ENCODE measurements at places on chromosomes 16 and 17.

DNA sequence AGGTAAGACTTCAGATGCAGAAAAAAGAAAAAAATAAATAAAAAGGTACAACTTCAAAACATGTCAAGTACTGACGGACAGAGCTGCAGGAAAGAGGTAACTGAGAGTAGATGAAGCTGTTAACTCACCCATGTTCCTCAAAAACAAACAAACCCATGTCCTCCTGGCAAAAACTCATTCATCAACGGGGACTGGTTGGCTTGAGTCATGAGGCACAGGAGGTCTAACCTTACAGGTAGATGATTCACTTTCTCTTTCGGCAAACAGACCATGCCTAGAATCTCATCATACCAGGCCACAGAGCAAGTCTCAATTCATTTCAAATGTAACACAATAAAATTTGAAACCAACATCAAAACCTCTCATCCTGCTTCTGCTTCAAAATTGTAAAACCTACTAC lies 12.3 kb upstream of the FASN start:
- DNase-seq, result no peak

GRCh38 chr16:55734665-55735064 lies 78.9 kb downstream of the SLC6A2 start:
- no peak for DNase-seq

- no peak for DNase-seq
Observed at GRCh38 chr17:68097161-68097805, 61.7 kb downstream of the KPNA2 start.

GRCh38 chr17:48541577-48542113 lies 3.3 kb downstream of the HOXB2 start:
- DNase-seq, result no peak

GRCh38 chr17:8674344-8675305 lies 44.1 kb upstream of the MYH10 start:
- no peak for DNase-seq

- DNase-seq, result peak; percentile 57
Observed at GRCh38 chr16:66474750-66475199, 47.7 kb downstream of the BEAN1 start.

DNA sequence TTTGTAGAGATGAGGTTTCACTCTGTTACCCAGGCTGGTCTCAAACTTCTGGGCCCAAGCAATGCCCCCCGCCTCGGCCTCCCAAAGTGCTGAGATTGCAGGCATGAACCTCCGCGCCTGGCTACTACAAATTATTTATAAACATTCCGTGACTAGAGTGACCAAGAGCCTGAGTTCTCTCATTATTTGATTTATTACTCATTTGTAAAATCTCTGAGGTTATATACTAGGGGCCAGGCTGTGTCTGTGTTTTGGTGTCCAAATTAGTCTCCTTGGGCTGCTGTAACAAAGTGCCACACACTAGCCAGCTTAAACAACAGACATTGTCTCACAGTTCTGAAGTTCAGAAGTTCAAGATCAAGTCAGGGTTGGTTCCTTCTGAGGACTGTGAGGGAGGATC lies 70.8 kb upstream of the ELAC2 start:
- DNase-seq, result no peak

DNA sequence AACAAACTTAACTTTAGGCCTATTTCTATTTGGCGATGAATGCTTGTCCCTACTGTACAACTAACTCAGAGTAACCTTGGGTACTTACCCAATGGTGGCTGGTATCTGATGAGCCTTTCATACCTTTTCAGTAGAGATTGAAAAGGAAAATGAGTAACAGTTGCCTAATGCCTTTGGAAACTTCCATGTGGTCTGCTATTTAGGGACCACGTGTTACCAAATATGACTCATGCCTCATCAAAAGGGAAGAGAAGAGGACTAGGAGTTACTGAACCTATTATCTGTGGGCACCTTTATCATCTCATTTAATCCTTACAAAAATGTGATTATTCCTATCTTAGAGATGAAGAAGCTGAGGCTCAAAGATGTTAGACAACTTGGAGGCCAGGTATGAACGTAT lies 8.1 kb downstream of the MYOCD start:
- no peak for DNase-seq

- no peak for DNase-seq
Observed at GRCh38 chr16:49181791-49182518, 99.7 kb downstream of the CBLN1 start.

DNA sequence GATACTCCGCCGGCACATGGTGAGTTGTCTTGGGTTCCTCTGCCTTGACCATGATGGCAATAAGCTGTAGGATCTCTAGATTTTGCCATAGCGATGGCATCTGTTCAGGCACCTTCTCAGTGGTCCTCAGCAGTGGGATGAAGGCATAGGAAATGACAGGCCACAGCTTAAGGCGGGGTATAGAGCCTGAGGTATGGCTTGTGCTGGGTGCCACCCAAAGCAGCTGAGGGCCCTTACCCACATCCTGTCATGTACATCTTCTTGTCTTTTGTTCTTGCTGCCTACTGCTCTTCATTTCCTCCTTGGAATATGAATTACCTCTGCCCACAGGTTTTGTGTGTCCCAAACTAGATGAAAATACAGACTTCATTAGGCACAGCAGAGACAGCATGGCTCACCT lies 29.5 kb downstream of the KAT7 start:
- peak; percentile 19 for DNase-seq

- DNase-seq, result no peak
Observed at GRCh38 chr17:19780846-19781245, 32.7 kb upstream of the ALDH3A1 start.

GRCh38 chr17:7108560-7108925 lies 6.1 kb downstream of the ASGR2 start:
- DNase-seq, result no peak

DNA sequence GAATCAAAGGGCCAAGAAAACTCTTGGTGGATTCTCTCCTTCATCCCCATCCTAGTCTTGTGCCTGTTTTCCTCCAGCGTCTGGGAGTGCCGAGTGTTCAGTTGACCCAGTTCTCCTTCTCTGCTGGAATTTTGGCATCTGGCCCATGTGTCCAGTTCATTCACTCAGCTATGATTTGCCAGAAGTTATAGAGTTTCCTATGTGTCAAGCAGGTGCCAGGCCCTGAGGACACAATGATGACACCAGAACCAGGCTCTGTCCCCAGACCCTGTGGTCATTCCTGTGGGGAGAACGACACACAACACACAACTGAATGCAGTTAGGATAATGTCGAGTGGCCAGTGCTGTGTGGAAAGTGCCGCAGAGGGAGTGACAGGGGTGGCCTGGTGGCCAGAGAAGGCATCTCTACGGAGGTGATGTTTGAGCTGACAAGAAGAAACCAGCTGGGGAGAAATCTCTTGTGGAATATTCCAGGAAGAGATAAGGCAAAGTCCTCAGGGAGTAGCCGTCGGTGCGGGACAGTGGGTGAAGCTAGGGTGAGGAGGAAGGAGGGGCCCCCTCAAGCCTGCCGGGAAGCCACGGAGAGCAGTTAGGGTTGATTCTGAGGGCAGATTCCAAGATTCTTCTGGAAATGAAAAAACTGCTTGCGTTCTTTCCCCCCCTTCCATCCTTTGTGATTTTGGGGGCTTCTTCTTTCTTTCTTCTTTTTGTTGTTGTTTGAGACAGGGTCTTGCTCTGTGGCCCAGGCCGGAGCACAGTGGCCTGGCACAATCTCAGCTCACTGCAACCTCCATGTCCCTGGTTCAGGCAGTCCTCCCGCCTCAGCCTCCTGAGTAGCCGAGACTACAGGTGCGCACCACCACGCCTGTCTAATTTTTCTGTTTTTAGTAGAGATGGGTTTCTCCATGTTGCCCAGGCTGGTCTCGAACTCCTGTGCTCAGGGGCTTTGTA lies 35.8 kb upstream of the IL34 start:
- no peak for DNase-seq

- DNase-seq, result no peak
Observed at GRCh38 chr17:17495536-17496188, 533 bp downstream of the RASD1 start.

DNA sequence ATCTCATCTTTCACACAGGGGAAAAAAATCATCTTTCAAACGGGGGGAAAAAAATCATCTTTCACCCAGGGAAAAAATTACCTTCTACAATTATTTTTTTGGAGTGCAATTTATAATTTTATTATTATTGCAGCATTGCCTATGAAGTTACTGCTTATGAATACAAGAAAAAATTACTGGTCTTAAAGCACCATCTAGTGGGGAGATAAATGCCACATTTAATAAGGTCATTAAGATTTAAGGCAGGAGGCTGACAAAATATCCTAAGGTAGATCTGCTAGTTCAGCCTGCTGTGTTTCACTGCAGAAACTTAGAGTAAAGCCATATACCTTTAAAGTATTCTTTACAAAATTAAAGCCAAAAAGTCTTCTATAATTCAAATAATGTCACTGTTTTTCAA lies 13.7 kb downstream of the SHCBP1 start:
- no peak for DNase-seq

DNA sequence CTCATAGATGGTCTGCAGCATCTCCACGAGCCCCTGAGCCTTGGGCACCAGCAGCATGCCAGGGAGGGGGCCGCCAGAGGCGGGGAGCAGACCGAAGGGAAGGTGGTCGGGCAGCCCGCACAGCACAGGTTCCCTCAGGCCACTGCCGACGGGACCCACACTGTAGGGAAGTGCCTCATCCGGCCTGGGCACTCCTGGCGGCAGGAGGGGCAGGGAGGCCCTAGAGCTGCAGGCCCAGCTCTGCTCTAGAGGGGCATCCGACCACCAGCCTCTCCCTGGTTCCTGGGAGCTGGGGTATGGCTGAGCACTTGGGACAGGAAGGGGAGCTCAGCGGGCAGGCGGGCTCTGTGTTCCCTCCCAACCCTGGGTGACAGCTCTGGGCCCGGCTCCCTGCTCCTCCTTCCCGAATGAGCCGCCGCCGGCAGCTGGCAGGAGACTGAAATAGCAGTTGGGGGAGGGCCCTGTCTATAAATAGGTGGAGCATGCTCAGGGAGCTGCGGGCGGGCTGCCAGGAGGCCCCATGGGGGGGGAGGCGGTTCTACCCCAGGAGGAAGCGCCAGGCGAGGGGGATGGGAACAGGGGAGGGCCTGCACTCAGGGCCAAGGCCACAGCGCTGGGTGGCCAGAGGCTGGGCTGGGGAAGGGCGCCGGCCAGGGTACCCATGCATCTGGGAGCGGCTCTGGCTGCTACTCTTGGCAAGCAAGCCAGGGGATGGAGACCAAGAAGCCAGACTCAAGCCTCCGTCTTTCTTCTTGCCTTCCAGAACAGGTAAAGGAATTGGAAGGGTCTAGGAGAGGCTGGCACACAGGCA lies 12.4 kb downstream of the HDAC5 start:
- peak; percentile 20 for DNase-seq

DNA sequence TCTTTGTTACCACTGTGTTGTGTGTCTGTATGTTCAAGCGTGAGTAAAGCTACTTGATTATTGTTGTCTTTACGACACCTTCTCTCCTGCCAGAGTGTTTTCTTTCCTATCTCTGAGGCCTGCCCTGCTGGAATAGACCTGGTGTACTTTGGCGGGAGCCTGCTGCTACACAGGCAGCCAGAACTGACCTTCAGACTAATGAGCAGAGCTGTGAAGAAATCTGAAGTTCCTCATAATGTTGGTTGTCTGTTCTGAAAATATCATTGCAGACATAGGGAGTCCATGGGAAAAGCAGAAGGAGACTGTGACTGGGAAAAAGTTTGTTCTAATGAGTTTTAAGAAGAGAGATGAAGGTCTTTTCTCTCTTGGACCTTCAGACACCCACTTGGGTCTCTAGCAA lies 9.8 kb downstream of the RHOT1 start:
- DNase-seq, result no peak

- DNase-seq, result no peak
Observed at GRCh38 chr17:47708864-47709541, 15.0 kb downstream of the TBKBP1 start.

- no peak for DNase-seq
Observed at GRCh38 chr17:29968271-29968670, 26.8 kb downstream of the EFCAB5 start.

DNA sequence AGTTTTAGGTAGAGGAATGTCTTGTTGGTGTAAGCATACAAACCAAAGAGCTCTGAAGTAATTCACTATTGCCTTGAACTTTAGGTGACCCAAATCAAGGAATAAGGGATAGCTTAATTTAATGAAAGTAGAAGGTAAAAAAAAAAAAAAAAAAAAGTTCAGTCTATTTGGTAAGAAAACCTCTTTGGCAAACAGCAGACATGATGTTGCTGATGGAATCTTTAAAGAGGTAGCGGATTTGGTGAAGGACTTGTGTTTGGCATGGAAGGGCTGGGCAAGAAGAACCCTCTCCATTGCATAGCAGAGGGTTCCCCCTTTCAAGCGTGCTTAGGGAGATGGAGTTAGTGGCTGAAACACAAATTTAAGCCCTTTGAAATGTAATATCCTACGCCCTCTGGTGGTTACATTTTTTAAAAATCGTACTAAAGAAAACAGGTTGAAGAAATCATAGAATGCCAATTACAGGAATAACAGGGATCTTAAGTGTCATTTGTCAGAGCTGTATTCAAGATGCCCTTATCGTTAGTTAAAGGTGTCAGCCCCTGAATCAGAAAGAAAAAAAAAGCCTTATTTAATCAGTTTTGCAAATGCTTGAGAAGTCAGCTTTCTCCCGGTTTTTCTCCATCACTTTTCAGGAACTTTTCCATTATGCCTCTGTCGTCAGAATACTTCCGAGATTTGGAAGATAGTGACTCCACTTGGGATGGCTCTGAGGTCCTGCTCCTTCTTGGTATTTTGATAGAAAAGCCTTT lies 383.1 kb downstream of the KCNJ2 start:
- no peak for DNase-seq

DNA sequence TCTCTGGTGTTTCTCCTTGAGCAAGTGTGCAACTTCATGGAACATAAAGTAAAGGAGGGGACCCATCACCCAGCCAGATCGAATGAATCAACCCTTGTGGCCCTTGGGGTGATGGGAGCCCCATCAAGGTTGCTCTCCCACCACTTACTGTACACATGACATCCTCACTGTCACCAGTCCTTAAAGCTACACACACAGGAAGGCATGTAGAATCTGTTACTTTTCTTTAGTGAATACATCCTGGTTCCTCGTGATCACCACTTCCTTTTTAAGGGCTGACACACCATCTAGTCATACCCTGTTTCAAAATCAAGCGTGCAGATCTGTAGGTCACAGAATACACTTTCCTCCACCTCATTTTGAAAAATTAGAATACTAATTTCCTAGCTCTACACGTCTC lies 22.6 kb upstream of the MPHOSPH6 start:
- DNase-seq, result no peak

- DNase-seq, result peak; percentile 25
Observed at GRCh38 chr16:48526058-48526957, 83.7 kb downstream of the N4BP1 start.

DNA sequence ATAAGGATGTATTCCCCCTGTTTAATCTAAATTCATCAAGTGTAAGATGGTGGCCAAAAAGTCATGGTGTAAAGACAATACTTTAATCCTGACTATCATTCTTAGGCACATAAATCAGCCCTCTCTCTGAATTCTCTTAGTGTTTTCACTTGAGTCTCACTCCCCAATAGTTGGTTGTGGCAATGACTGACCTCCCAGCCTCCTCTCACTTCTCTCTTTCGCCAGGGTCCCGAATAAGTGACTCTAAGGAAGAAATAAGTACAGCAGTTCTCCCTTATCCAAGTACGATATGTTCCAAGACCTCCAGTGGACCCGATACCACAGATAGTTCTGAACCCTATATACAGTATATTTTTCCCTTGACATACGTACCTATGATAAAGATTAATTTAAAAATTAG lies 335.3 kb downstream of the MAF start:
- DNase-seq, result no peak

GRCh38 chr17:27743281-27743885 lies 56.9 kb downstream of the NOS2 start:
- no peak for DNase-seq
